ENCODE measurements at places on chromosomes 12 and 14.
A peak's percentile ranks its signal among the peaks of the same experiment; 100 is the strongest.

DNA sequence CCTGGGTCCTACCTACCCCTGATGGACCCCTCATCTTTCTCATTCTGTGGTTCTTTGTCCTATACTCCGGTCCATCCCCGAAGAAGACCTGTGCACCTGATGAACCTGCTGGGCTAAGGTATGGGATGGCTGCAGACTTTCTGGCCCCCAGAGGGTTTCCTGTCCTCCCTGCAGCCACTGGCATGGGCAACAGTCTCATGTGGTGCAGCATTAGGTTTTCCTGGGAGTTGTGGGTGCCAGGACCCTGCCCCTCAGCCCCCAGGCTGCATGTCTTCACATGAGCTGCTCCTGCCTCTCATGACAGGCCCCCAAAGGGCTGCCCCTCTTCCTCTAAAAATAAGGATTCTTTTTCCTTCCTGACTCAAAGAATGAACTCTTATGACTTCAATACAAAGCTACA lies 72.3 kb upstream of the GPR68 start:
- DNase-seq: no peak

GRCh38 chr14:33897878-33898535 lies 52.9 kb downstream of the EGLN3 start:
- DNase-seq: no peak

DNA sequence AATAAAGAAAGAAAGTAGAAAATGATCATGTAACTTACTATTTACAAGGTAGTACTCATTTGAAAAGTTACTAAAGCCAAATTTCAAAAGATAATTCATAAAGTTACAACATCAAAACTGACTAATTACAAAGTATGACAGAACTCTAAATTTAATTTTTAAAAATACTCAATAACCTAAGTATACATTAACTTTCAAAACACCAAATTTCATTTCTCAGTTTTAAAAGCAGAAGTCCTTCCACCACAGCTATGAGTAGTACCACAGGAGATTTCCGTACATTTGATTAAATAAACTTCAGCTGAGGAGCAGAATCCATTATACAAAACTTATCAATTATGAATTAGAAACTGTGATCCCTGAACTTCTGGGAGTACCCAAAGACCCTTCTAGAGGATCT lies 100.8 kb upstream of the BBS10 start:
- no peak for DNase-seq

DNA sequence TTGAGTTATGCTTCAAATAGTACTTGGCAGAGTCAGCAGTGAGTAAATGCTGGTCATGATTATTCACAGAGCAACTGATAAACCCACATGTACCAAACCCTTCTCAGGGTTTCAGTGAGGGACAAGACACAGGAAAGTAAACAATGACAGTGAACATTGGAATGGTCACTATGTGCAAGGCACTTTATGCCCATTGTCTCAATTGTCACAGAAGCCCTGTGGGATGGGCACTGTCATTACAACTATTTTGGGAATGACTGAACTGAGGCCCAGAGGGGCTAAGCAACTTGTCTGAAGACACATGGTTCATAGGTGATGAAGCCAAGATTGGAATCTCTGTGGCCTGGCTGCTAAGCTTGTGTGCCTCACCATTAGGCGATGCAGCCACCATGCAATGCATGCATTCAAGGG lies 238.5 kb downstream of the RBM19 start:
- no peak for DNase-seq

DNA sequence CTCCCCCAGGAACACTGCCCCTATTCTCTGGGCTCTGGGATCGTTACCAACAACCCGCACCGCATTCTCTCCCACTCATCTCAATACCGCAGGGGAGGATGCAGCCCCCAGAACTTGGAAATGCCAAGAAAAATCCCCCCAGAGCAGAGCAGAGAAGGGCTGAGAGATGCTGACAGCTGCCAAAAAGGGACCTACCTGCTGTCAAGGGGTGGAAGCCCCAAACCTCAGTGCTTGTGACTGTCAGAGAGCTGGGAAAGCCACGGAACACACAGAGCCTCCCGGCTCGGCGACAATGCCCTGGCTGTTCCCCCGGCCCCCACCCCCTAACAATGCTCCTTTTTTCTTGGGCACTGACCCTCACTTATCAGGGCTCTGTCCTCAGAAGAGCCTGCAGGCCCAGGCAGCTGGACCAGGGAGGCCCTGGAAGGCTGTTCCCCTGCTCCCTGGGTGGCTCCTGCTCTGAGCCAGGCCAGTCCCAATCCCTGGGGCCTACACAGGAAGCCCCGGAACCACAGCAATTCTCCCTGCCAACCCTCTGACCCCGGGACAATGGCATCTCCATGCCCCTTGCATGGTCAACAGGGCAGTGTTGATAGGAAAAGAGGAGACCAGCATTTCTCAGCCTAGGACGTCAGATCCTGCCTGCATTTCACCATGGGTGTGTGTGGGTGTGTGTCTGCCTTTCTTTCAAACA lies 78.9 kb downstream of the ITPK1 start:
- DNase-seq: no peak

DNA sequence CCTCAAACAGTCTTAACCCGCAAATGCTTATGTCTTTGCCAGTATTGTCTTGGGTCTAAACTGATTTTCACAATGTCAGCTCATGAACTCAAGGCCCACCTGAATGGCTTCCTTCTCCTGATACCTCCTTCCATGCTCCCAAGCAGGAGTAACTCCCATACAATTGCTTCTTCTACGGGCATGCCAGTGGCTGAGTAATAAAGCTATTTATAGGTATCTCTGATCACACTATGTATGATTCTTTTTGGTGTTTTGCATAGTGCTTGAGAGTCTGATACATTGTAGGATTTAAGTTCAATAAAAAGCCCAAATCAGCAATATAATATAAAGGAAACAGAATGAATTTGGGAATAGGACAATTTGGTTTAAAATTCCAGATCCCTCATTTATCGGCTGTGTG lies 235.0 kb upstream of the DCN start:
- DNase-seq: no peak

- no peak for DNase-seq
Observed at GRCh38 chr12:108241986-108242703, 97.0 kb downstream of the CMKLR1 start.

DNA sequence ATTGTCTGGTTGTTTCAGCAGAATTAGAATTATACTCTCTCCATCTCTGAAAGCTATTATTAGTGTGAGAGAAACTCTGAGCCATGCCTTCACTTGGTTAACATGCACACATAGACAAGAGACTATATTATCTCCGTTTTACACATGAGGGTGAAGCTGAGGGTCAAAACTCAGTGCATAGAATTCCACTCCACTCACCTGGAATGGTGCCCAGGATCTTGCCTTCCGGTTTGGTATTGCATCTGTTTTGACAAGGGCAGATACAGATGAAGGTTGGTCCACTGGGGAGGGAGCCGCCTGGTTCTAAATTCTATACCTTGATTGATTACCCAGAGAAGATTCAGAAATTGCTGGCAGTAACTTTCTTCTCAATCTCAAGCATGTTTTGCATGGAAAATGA lies 149.5 kb upstream of the PELI2 start:
- DNase-seq: no peak

DNA sequence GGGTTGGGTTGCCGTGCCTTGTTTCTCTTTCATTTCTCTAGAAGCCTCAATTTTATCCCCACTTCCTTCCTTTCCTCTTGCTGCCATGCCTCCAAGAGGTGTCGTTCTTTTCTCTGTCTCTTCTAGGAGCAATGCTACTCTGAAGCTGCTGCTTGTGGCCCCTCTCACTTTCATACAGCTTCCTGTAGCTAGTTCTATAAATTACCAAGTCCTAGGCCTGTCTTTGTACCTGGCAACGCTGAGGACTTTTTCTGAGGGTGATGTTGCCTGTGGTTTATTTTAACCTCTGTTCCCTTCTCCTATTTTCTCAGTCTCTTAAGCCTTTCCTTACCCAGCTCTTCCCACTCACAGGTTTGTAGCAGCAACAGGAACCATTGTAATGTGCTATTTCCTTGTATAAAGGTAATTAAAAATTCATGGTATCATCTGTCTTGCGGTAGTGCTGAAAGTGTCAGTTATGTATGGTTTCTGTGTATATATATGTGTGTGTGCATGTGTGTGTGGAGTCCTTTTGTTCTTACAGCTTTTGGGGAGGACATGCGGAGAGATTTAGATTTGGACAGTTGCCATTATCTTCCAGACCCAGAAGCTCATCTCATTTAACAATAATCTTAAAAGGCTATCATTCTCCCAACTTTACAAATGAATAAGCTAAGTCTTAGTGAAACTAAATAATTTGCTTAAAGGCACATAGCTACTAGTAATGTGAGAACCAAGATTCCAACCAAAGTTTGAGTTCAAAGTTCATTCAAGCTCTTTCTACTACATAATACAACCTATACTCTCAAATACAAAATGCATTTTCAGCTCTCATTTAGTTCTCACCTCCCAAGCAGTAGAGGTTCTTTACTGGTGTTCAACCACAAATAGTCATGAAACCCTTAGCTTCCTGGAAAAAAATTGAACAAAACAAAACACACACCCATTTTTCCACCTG lies 43.8 kb downstream of the DDHD1 start:
- peak; percentile 82 for DNase-seq

GRCh38 chr12:67981287-67982162 lies 7.7 kb upstream of the IFNG-AS1 start:
- no peak for DNase-seq

DNA sequence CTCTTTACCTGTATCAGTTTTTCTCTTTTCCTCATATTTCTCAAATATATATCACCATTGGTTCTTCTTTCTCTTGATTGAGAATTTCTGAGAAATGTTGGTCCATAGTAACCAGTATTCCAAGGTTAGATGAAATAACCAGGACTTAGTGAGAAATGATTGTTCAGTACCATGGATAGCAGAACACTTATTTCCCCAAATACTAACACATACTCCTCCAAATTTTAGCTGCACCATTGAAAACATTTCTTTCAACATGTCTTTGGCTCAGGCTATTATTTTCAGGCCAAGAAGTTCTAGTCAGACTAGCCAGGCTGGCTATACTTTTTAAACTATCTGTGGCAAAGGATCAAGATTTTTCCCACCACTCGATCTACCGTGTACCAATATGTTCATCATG lies 113.3 kb downstream of the PTPRO start:
- DNase-seq: no peak

- no peak for DNase-seq
Observed at GRCh38 chr14:76219873-76220272, 68.2 kb downstream of the GPATCH2L start.

- no peak for DNase-seq
Observed at GRCh38 chr14:95356245-95356869, 36.6 kb upstream of the CLMN start.

- no peak for DNase-seq
Observed at GRCh38 chr14:103070971-103071542, 13.0 kb upstream of the LBHD2 start.

DNA sequence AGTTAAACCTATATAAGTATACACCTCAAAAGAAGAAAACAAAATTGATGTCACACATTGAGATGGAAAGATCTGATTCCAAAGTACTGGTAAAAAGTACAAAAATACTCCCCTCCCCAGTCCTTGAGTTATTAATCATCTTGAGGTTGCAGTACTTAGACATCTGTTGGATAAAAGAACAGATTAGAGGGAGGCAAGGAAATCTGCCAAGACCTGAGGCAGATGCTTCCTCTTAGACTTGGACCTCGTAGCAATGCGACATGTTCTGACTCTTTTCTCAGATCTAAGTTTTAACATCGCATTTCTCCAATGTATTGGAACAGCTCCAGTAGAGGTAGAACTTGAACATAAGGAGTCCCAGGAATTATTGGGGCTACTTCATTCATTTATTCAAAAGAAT lies 187.9 kb upstream of the GRIN2B start:
- no peak for DNase-seq

- DNase-seq: no peak
Observed at GRCh38 chr14:98819867-98820206, 452.2 kb downstream of the BCL11B start.

DNA sequence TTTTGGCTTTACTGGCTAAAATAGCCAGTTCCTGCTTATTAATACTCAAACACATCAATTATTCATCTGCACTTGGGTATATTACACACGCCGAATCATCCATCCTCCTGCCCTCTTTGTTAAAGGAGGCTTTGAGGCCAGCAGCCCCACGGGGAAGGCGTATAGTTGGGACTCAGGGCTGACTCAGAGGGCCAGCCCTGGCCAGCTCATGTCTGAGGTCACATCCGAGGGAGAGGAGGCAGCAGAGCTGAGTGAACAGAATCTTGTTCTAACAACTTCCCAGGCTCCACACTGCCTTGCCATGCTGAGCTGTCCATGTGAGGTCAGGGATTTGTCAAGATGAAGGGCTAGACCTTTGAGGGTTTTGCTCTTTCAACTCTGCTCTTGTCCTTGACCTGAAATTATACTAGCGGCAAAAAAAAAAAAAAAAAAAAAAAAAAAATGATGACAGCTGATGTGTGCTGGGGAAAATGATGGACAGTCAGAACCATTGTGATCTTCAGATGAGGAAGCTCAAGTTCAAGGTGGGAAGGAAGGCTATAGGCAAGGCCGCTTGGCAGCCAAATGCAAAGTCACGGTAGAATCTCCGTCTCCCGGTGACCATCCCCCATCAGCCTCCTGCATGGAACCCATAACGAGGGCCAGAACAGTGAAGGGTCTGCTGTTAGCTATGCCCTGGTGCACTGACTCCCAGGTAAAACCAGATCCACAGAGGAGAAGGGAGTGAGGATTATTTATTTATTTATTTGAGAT lies 12.5 kb upstream of the MARK3 start:
- peak; percentile 56 for DNase-seq

DNA sequence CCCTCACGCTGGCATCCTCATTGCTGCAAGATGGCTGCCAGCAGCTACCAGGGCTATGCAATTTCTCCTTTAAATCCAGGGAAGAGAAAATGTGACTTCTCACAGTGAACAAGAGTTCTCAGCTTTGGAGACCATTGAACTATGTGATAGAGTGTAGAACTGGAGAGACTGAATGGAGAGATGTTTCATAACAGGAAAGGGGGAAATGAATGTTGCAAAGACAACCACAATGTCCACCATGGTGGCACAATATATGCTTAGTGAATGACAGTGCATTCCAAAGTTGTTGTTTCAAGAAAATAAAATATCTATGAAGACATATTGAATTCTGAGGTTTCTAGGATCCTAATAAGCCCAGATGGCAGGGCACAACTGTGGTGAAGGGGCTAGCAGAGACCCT lies 13.2 kb upstream of the COCH start:
- DNase-seq: no peak

DNA sequence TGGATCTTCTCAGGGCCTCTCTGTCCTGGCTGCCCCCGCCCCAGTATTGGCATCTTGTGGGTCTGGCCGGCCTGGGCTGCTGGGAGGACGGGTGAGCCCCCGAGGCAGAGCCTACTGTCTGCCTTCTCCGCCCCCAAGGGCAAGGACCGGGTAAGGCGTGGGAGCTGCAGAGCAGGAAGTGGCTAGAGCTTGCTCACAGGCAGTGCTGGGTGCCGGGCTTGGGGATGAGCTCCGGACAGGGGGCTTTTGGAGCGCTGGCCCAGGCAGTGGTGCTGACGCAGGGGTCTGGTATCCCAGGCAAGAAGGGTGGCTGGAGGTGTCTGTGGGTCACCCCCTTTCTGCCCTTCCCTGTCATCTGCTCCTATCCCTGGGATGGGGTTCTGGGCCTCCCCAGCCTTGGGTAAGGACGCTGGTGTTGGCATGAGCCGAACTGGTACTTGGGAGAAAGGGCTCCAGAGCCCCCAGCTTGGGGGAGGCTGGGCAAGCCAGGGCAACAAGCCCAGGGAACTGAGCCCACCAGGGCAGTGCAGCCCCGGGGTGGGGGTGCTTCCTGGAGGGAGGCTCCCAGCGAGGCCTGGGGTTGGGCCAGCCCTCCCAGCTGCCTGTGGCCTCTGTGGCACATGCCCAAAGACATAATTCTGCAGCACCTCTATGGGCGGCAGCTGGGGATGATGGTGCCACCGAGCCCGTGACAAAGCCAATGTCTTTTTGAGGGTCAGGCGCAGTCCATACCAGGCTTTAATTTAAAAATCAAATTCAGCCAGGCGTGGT lies 126.3 kb downstream of the KIF26A start:
- DNase-seq: no peak

GRCh38 chr12:116797885-116798284 lies 59.8 kb downstream of the RNFT2 start:
- DNase-seq: no peak
